ENCODE measurements at places on chromosomes 7 and 10.

DNA sequence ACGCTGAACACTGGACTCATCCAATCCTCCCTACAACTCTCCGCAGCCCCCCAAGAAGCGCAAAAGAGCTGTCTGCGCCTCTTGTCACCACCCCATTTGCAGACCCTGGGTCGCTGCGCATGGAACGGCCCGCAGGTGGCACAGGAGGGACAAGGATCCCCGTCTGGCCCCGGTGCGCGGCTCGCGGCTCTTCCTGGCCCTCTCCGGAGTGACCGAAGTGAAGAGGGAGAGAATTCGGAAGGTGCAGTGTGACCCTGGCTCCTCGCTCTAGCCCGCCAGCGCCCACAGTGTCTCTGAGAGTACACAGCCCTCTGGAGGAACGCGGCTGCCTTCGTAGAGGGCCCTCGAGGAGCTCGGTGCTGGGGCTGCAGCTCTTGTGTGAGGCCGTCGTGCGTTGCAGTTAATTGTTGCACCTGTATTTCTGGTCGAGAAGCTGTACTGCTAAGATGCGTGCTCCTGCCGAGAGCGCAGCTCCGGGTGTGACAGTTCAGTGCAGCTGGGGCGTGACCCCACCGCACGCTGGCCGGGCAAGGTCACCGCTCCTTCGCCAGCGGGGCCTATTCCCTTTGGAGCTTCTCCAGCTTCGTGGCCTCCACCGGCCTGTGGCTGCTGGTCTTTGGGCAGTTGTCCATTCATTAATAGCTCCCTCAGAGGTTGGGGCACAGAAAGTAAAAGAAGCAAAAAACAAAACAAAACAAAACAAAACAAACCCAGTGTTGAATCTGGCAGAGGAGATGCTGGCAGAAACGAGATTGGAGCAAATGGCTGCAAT, 119.0 kb downstream of the SEC23IP start:
- no peak for DNase-seq

- DNase-seq: no peak
These were observed 4.5 kb upstream of the CAMK2B start for GRCh38 chr7:44329888-44330287.

DNA sequence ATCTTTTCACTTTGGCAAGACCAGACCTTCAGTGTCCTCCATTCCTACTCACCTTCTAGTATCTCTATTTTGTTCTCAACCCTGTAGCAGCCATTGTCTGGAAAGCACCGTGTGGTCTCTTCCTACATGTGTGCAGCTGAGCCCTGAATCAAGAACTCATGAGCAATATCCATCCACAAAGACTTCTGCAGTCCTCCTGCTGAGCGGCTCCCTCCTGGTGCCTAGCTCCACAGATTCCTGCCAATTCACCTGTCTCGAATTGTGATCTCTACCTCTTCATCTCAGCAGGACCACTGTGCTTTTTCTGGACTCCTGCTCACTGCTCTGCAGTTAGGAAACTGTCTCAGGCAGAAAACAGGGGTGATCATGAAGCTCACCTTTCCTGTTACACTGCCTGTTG, 118.8 kb downstream of the RELN start:
- no peak for DNase-seq

GRCh38 chr7:106281127-106281526, 3.7 kb downstream of the NAMPT start:
- DNase-seq: no peak

DNA sequence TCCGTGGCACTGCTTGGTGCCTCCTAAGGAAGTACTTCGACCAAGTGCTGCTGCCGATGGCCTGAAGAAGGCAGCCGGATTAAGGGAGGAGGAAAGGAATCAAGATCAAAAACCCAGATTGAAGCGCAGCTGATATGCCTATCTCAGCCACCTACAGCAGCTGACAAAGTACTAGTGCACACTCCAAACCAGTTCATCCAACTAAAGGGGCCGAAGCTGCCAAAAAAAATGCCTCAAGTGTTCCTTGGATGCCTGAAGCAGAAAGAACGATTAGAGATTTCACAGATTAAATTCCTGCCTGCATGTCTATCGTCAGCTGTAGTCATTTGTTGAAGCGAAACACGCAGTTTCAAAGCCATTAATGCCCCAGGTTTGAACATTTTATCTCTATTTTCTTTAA, 65.7 kb downstream of the TNRC18 start:
- DNase-seq: no peak

- no peak for DNase-seq
These were observed 26.0 kb downstream of the EN2 start for GRCh38 chr7:155483868-155484325.

- no peak for DNase-seq
These were observed 9.7 kb downstream of the GIMAP5 start for GRCh38 chr7:150746921-150747320.

- no peak for DNase-seq
These were observed 15.4 kb upstream of the KDM7A start for GRCh38 chr7:140192176-140192575.

- DNase-seq: no peak
These were observed 215.6 kb downstream of the TCF7L2 start for GRCh38 chr10:113165673-113166072.

DNA sequence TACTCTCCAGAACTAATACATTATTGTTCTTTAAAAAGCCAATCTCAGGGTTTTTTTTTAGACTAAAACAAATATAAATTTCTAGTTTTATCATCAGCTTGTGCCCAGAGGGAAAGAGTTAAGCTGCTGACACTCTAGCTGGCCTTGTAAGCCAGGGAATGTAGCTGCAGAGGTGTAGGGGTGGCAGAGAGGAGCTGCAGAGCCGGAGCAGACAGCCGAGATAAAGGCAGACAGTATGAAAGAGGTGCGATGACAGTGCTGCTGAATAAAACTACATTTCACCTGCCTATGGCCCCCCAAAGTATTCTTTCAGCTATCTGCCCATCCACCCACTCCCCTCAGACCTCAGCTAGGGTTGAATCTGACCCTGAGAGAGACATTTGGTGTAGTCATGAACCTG, 653.7 kb upstream of the ZWINT start:
- DNase-seq: no peak

DNA sequence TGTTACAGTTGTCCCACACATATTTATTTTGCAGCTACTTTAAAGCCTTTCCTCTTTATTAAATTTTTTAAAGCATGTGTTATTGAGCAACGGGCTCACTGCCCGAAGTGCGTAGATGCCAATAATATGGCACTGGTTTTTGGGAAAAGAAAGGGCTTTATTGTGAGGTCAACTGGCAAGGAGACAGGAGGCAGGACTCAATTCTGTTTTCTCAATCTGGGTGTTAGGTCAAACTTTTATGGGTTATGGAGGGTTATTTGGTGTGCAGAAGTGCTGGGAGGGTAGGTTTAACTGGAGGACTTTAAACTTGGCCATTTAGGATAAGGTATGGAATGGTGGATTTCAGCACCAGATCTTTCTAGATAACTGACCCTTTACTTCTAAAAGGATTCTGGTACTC, 183.6 kb downstream of the LRRC4 start:
- DNase-seq: no peak

DNA sequence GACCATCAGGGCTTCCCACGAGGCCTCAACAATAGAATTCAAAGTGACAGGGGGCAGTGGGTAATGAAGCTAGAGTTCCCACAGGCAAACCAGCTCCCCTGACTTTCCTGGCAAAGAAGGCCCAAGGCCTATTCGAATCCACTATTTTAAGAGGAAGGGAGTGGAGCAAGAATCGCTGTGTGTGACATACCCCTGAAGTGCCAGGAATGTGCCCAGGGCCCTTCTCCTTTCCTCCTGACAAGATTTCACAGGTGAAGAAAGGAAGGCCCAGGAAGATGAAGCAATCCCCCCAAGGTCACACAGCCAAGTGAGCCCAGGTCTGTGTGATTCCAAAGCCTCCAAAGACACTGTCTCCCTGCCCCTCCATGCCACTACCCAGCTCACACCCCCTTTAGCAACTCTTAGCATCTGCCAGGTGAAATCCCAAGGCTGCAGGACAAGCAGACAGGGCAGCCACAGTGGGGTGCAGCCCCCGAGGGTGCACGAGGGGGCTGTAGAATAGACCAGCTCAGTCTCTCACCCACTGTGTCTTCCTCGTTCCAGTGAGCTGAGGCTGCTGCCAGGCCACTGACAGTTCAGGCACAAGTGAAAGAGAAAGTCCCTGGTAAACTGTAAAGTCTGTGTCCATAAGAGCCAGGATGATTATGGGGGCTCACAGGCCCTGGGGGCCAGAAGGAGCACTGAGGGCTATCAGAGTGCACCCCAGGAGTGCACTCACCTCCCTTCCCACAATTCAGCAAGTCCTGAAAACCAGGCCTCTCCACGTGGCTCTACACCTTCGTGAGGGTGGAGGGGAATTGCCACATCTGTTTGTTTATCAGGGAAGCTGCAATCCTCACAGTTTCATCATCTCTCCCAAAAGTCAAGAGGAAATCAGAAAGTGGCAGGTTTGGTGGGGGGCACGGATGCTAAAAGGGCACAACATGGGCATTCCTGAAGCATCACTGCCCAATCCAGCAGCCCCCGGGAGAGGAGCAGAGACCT, 70.8 kb upstream of the ZMIZ1 start:
- no peak for DNase-seq

GRCh38 chr10:132499367-132499685, 38.3 kb upstream of the INPP5A start:
- DNase-seq: no peak

GRCh38 chr10:75972491-75973276, 541.3 kb downstream of the LRMDA start:
- DNase-seq: no peak

GRCh38 chr10:64659311-64659710, 1138.1 kb downstream of the REEP3 start:
- DNase-seq: no peak

GRCh38 chr10:78927257-78927995, 141.3 kb upstream of the ZMIZ1 start:
- no peak for DNase-seq

DNA sequence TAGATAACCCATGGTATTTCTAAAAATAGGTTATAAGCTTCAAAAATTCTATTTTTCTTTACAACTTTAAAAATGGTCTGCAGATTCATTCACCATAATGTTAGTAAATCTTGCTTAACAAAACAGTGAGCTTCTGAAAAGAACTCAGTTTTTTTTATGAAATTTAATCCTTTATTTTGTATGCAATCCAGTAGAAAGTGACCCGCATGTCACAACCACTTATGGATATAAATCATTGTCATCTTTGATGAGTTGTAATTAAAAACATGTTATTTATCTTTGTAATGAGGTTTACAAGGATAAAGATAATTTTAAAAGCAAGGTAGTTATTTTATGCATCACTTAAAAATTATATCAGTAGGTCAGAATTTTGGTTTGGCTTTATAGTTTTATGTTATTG, 173.5 kb upstream of the SEMA3A start:
- no peak for DNase-seq

GRCh38 chr7:88185650-88186049, 34.2 kb downstream of the SRI start:
- no peak for DNase-seq

- no peak for DNase-seq
These were observed 62.5 kb upstream of the INSIG1 start for GRCh38 chr7:155234950-155235789.

DNA sequence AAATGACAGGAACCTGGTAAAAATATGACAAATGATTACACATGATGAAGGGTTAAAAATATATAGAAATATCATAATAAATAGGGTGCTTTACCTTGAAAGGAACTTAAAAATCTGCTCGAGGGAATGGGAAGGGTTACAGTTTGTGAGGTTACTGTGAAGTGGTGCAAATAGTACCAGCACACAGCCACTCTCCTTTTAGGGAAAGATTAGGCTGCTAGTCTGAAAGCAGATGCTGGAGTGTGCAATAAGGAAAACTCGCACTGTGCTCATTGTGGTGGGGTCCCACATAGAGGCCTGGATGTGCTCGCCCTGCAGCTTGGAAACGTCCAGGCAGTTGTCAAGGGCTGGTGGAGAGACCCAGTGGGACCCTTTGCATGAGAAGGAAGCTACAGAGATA, 145.9 kb upstream of the TBX20 start:
- DNase-seq: no peak

- no peak for DNase-seq
These were observed 488.3 kb upstream of the NRP1 start for GRCh38 chr10:33822774-33823173.

Data from activated CD4-positive, CD25-positive, alpha-beta regulatory T cell (primary cell).